T-helper 2 cell (primary cell): ENCODE measurements at places on chromosomes 1 and 21.

GRCh38 chr1:165303386-165303785 is 53.1 kb downstream of the LMX1A start:
- DNase-seq, result no peak

- DNase-seq, result no peak
Observed at GRCh38 chr1:192702212-192702902, 66.4 kb downstream of the RGS13 start.

DNA sequence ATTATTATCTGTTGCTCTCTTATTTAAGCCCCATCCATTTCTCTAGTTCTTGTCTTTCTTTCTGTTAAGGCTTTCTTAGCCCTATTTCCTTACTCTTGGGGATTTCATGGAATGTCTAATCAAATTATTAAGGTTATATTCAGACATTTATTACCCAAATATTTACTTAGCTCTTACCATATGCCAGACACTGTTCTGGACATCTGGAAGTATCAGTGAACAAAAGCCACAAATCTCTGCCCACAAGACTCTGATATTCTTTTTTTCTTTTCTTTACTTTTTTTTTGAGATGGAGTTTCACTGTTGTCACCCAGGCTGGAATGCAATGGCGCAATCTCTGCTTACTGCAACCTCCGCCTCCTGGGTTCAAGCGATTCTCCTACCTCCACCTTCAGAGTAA is 74.3 kb upstream of the NBL1 start:
- DNase-seq, result no peak

- DNase-seq, result no peak
Observed at GRCh38 chr21:42769820-42770716, 109.3 kb downstream of the WDR4 start.

GRCh38 chr21:17461014-17461413 is 51.8 kb upstream of the CXADR start:
- no peak for DNase-seq

DNA sequence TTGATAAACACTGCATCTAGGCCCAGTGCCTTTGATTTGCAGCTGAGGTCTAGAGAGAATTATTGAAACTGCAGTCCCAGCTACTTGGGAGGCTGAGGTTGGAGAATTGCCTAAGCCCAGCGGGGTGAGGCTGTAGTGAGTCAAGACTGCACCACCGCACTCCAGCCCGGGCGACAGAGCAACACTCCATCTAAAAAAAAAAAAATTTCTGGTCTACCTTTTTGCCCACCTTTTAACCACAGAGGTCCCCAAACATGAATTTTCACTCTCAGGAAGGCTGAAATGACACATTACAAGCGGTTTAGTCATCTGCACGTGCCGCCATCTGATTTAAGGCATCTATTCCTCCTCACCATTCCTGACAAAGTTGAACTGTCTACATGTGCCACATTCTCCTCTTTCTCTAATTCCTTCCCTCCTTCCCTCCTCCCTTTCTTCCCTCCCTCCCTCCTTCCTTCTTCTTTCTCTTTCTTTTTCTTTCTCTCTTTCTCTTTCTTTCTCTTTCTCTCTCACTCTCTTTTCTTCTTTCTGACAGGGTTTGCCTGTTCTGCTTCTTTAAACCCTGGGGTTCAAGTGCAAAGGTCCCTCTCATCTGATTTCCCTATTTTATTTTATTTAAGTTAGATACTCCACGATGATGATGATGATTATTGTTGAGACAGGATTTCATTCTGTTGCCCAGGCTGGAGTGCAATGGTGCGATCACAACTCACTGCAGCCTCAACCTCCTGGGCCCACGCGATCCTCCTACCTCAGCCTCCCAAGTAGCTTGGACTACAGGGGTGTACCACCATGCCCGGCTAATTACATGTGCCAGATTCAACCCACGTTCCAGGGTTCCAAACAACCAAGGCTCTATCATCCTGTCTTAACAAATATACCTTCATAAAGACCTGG is 3.0 kb upstream of the SOD1 start:
- DNase-seq, result no peak
